Effector CD8-positive, alpha-beta T cell (primary cell): ENCODE measurements at places on chromosomes 2 and 18.

DNA sequence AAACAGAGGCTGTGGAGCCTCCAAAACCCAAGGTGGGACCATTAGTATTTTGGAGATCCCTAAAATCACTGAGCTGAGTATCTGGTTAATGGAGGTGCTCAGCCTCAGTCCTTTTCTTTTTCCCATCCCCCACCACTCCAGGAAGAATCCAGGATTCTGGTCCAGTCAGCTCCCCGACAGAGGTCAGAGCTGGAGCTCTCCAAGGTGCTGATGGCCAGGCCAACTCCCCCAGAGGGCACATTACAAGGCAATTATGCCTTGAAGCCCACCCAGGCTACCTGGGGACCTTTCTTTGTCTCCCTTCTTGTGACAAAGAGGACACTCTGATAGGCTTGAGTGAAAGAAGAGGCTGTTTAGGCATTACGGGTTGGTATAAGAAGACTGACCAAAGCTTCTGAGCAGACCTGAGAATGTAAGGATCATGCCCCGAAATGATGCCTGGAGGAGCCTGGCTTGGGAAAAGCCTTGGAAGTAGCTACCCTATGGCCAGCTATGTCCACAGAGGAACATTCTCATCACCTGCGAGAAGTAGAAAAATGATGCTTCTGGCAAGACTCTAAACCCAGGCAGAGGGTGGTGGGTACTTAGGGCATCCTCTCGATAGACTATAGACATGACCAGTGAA, 102.5 kb upstream of the LDAH start:
- DNase-seq, result no peak

DNA sequence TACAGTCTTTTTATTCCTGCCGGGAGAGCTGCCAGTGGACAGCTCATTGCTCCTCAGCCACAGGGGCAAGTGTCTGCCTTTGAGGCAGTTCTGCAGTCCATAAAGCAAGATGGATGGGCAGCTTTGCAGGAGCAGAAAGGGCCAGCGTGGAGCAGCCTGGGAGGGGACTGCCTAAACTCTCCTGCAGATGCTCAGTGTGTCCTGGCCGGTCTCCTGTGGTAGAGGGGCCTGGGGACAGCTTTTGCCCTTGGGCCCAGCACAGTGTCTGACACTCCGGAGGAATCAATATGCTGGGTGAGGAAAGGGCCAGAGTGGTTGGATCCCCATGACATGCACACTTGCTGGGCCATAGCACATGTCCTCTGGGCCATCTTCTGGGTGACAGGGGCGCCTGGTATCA, 65.7 kb upstream of the DAPL1 start:
- no peak for DNase-seq

DNA sequence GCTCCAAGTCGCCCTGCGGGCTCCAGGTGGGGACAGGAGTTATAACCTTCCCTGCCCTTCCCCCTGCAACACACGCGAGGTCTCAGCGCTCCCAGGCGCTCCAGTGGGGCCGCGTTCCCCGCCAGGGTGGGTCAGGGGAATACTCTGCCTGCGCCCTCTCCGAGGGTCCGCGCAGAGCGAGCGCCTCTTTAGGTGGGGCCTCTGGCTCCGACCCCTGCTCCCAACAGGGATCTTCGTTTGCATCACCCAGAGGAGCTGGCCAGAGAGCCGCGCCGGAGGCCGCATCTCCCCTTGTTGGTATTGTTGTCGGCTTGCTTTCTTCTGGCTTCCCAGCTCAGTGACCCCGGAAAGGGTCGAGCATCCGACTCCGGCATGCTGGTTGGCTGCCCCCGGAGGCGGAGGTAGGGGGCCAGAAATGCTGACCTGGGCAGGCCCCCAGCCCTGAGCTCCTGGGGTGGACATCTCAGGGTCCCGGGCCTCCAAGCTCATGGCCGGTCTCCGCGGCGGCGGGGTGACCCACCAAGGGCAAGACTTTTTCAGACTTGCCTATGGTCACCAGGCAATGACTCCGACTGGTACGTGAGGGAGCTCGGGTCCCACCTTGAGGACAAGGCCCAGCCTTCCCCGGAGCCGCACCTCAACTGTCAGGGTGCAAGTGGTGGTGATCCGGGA, 11.2 kb upstream of the EN1 start:
- no peak for DNase-seq

DNA sequence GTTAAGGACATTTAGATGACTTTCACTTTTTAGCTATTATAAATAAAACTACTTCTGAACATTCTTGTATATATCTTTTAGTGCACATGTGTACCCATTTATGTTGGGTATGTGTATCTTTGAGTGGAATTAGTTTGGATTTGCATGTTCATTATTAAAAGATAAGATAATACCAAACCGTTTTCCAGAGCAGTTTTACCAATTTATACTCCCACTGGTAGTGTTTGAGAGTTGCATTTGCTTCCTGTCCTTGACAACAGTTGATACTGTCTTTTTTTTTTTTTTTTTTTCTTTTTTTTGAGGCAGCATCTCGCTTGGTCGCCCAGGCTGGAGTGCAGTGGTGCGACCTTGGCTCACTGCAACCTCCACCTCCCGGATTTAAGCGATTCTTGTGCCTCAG, 23.3 kb downstream of the SLC30A6 start:
- no peak for DNase-seq

- no peak for DNase-seq
Observed at GRCh38 chr18:25248755-25249154, 103.2 kb downstream of the ZNF521 start.

DNA sequence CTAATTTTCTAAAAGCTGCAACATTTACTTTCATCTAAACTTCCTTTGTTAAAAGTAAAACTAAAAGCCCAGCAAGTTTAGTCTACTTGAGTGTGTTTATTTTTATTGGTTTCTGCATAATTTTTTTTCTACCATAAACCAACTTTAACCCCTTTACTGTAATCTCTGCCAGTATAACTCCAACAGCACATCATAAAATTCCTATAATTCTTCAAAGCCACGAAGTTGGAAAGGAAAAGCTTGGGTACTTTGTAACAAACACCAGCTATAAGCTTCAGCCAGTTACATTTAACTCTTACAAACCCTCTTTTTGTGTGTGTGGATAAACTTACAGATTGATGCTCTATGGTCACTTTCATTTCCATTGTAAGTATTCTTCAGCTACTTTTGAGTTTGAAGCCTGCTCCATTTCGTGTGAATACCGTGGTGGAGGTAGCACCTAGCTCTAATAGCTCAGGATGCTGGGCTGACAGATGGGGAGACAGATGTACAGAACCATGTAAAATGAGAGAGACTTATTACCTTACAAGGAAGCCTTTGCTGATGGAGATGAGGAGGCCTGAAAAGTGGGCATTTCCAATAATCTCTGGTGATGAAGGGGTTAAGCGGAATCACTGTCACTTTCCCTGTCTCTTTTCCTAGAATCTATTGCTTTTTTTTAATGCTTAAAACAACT, 42.5 kb downstream of the ZEB2 start:
- no peak for DNase-seq

GRCh38 chr2:207139552-207139951, 26.2 kb downstream of the KLF7 start:
- DNase-seq, result no peak

- no peak for DNase-seq
Observed at GRCh38 chr2:60331115-60331809, 222.2 kb downstream of the BCL11A start.

- no peak for DNase-seq
Observed at GRCh38 chr2:49940626-49941025, 786.3 kb upstream of the FSHR start.

GRCh38 chr2:8380566-8380965, 301.3 kb upstream of the ID2 start:
- DNase-seq, result no peak
